Ureter (tissue), 1 donor: ENCODE measurements at places on chromosomes 6 and 20. TPM values are rescaled to one million over a fixed set of nuclear protein-coding genes. Genes with fewer than 3 reads are reported as not detected.

Gene CLDN20
- not detected for total RNA-seq

GRCh38 chr6:74780831-74781230 lies 425.0 kb downstream of the COL12A1 start:
- no peak for DNase-seq

GRCh38 chr6:53358440-53359094 lies 9.8 kb upstream of the ELOVL5 start:
- DNase-seq, result no peak

Gene OR2H1
- total RNA-seq, result not detected

DNA sequence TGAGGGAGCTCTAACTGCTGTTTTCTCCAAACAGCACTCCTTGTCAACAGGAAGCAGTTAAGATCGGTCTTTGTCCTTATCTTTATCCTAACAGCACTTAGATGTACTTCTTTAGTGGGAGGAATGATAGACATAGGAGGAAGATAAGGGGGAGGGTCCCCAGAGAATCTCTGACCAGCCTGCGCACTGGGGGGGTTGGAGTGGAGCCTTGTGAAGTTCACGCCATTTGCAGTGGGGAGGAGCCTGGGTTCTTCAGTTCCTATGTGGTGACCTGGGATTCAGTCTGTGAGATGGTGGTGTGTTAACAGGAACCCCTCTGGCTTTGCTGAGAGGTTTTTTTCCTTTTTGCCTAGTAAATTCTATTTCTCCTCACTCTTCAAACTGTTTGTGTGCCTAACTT lies 18.1 kb upstream of the ASCC3 start:
- no peak for DNase-seq

DNA sequence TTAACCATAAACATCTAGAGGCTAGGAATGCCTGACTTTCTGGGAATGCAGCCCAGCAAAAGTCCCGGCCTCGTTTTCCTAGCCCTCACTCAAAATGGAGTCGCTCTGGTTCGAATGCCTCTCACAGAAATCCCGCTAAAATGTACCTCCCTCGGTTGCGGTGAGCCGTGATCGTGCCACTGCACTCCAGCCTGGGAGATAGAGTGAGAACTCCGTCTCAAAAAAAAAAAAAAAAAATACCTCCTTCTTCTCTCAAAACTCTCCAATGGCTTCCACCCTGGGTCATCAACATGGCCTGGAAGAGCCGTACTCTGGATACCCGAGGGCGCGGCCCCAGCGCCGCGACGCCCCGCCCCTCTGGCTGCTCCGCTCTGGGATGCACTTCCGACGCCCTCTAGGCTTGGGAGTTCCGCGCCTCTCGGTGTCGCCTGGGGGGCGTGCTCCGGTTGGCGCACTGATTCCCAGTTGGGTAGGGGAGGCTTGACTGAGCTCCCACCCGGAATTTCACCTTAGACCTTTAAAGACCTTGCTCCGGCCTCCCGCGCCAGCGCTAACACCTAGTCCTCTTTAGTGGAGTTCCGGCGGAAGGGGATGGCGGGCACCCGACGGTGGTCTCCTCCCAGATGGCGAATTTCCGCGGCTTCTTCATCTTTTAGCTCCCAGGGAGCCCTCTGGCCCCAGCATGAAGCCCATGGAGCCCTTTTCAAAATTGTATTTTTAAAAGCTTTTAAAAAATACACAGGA lies 12.3 kb downstream of the HMGN4 start:
- peak; percentile 66 for DNase-seq

GRCh38 chr6:130517444-130517931 lies 151.7 kb downstream of the TMEM200A start:
- DNase-seq, result no peak

GRCh38 chr20:52476074-52476750 lies 284.6 kb upstream of the ZFP64 start:
- DNase-seq, result no peak

- DNase-seq, result no peak
Measured at GRCh38 chr6:121376411-121376810, 42.1 kb upstream of the TBC1D32 start.
